A172 (cell line): ENCODE measurements at places on chromosomes 11 and 22. TPM values are rescaled to one million over a fixed set of nuclear protein-coding genes. Genes with fewer than 3 reads are reported as not detected.

MIOX gene
- total RNA-seq: not detected in 2 replicates

LRP4 gene
- 0.81 and 1.3 TPM in 2 replicates for total RNA-seq

TNNT3 gene
- total RNA-seq: 0.46 TPM in 1 of 2 replicates, not detected in the other

MMP12 gene
- total RNA-seq: 0.10 TPM in 2 replicates

MPPED2 gene
- total RNA-seq: not detected in 2 replicates

KRTAP5-2 gene
- total RNA-seq: not detected in 2 replicates

TNNI2 gene
- total RNA-seq: not detected in 2 replicates

UBE4A gene
- 24.8 and 25.4 TPM in 2 replicates for total RNA-seq

NELL1 gene
- total RNA-seq: not detected in 2 replicates

TXNRD2 gene
- 112 and 114 TPM in 2 replicates for total RNA-seq

TRPM5 gene
- total RNA-seq: not detected in 2 replicates

GRCh38 chr11:1673446-1674172, 23.4 kb upstream of the KRTAP5-6 start:
- DNase-seq: no peak

GRCh38 chr22:49010070-49010863, 817.4 kb downstream of the BRD1 start:
- no peak for DNase-seq

DNA sequence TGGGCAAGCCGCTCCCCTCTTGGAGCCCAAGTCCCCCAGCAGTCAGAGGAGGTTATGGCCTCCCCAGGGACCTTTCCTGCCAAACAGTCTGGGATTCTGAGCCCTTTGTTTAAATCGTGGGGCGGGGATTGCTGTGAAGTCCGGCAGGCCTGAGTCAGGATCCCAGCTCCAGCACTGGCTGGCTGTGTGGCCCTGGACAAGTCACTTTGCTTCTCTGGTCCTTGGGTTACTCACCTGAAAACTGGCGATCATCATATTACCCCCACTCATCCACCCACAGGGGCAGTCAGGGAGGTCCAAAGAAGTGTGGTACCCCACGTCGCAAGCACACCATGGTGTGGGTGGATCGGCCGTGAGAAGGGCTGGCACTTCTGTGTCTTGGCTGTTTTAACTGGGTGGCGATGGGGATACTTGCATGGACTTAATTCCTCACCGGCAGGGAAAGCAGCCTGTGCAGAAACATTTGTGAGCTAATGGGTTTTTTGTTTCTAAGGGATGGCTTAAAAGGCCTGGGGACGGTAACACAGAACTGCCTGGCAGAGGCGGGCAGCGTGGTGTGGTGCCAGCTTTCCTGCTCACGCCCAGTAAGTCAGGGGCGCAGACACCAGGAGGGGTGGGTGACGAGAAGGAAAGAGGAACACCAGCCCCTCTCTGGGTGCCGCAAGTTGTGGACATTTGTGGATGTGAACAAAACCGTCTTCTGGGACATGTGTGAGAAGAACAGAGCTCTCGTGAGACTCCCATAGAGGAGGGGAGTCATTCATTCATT, 31.6 kb upstream of the PRR5 start:
- no peak for DNase-seq

DNA sequence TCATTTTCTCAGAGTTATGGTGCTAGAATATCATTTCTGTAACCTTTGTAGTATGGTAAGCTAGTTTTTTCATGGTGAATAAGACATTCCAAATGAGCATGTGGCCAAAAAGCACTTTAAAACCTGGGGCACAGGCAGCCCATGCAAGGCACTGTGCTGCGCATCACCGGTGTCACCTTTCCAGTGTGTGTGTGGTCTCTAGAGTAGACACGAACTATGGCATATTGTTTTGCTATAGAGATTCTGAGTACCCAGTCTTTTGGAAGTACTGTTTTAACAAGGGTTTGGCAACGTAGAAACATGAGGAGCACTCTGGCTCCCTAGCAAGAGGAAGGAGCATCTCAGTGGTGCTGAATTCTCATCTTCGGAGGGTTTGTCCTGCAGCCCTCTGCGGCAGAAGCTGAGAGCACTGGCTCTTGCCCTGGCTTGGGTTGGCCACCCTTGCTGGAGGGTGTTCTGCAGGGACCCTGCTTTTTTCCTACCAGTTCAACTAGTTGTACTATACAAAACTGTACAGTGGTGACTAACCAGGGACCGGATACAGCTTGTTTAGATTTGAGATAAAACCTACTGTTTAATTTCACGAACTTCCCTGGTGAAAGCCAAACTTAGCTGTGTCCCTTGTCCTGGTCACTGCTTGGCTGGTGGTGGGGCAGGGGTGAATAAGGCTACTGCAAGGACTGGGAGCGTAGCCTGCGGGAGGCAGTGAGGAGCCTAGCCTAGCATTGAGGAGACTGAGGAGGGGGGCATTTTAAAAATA, 135.7 kb downstream of the ATXN10 start:
- DNase-seq: no peak

- no peak for DNase-seq
Observed at GRCh38 chr11:72389116-72389515, 45.2 kb downstream of the CLPB start.

GRCh38 chr22:28940441-28940840, 57.1 kb downstream of the ZNRF3 start:
- no peak for DNase-seq

- no peak for DNase-seq
Observed at GRCh38 chr11:27228906-27229290, 134.1 kb downstream of the CCDC34 start.

- no peak for DNase-seq
Observed at GRCh38 chr22:46158283-46158682, 8.0 kb downstream of the PPARA start.

- DNase-seq: no peak
Observed at GRCh38 chr11:117337076-117337475, 9.4 kb downstream of the CEP164 start.

DNA sequence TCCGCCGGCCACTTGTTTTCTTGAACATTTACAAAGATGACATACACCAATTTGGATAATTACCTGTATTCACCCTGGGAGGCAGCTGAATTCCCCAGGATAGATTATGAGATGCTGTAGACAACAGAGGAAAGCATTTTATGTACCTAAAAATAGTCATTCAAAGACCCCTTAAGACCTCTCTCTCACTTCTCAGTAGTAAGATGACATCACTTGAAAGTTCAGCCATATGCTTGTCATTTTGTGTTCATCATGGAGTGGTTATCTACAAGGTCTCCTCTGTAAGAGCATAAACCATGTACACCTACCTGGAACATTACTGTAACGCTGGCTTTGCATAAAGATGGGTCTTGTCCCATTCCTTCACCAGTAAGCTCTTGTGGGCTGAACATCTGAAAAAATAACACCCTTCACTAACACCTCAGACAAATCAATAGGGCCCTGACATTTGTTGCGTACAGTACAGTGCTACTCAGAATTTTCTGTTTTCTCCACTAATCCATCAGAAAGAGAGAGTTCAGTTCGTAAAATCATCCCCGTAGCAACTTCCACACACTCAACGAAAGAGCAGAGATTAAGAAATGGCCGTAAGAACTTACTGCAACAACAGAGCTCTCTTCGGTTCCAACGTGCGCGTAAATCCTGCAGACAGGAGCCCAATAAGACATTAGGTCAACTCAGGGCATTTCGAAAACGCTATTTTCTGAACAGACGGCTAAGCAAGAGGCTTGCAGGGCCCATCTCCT, 15.6 kb upstream of the WDR74 start:
- DNase-seq: no peak

DNA sequence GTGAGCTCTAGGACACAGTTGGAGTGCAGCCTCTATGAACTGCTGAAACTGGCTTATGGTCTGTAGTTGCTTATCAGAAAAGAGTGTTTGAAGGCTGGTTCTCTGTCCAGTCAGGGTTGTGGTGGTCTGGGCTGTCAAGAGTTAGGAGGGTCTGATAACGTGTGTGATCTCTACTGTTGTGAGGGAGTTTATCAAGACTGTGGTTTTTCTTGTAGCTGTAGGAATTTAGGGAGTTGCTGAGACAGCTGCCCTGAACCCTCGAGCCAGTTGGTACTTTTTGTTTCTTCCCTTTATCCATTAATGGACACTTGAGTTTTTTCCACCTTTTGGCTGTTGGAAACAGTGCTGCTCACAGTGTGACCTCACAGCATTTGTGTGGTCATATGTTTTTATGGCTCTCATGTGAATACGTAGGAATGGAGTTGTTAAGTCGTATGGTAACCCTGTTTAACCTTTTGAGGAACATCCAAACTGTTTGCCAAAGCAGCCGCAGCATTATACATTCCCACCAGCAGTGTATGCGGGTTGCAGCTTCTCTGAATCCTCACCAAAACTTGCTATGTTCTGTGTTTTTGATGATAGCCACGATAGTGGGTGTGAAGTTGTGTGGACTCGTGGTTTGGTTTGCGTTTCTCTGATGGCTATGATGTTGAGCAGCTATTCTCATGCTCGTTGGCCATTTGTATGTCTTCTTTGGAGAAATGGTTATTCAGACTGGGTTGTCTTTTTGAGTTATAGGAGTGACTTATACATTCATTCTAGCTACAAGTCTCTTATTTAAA, 20.9 kb upstream of the DGCR8 start:
- DNase-seq: no peak

DNA sequence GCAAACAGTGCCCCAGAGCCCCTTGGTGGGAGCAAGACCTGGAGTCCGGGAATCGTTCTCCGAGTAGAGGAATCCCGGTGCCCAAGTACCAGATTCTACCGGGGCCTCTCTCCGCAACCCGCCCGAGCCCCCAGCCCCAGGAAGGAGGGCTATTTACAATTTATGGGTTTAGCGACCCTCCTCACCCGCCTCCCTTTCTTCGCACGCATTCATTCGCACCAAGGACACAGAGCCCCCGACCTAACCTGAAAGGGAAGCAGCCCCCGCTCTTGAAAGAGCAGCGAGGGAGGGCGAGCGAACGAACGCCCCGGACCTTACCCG, 628 bp downstream of the LRP4 start:
- DNase-seq: no peak

DNA sequence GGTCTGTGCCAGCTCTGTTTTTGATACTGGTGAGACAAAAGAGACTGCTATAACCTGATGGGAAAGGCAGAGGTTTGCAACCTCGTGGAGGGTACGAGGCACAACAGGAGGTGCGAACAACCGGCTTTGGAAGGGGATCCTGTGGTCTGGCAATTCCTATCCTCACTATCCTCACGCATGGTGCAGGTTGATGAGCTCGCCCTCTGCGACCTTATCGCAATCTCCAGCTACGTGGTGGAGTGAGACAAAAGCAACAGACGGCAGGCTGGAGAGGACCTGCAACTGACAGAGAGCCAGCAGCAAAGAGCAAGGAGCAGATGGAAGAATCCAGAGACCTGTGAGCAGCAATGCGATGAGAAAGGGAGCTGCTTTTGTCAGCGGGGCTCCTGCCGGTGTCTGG, 47.3 kb upstream of the TSKU start:
- no peak for DNase-seq
